AG04450 (cell line): ENCODE measurements at places on chromosomes 6 and 20.

- no peak for DNase-seq
Observed at GRCh38 chr20:2713285-2713684, 20.7 kb downstream of the EBF4 start.

- no peak for DNase-seq
Observed at GRCh38 chr20:1835186-1836035, 59.8 kb upstream of the SIRPA start.

GRCh38 chr6:72922401-72922800 is 300.5 kb downstream of the KCNQ5 start:
- no peak for DNase-seq

- DNase-seq = no peak
Observed at GRCh38 chr6:2030682-2031244, 214.6 kb downstream of the GMDS start.

GRCh38 chr20:58626051-58626450 is 25.0 kb upstream of the STX16 start:
- DNase-seq = no peak

DNA sequence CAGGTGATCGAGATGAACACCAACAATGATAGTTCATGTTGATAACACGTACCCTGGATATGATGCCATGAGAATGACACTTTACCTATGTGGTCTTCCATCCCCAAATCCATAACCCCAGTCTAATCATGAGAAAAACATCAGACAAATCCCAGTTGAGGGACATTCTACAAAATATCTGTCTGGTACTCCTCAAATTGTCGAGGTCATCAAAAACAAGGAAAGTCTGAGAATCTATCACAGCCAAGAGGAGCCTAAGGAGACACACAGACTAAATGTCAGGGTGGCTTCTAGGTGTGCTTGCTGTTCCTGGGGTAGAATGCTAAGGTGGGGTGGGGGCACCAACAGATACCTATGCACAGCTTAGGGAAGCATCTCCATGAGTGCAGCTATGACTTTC is 2.8 kb upstream of the RNF8 start:
- DNase-seq = no peak

DNA sequence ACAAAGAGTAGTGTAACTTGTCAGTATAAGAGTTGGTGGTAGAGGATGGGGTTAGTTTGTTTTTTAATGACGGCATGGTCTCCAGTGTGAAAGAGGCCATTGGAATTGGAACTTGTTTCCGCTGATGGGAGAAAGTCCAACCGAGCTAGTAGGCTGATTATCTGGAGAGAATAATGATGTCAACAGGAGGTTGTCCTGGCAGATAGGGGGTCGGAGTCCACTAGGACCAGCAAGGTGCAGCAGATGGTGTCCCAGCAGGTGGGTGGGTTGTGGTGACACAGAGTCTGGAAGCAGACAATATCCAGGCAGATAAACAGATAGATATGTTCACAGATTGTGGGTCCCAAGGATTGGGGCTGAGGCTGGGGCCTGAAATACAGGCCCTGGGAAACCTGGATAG is 35.1 kb downstream of the PKIB start:
- DNase-seq = no peak

GRCh38 chr6:145749632-145750031 is 14.3 kb upstream of the EPM2A start:
- no peak for DNase-seq

- DNase-seq = no peak
Observed at GRCh38 chr6:43495409-43495941, 14.7 kb downstream of the LRRC73 start.

DNA sequence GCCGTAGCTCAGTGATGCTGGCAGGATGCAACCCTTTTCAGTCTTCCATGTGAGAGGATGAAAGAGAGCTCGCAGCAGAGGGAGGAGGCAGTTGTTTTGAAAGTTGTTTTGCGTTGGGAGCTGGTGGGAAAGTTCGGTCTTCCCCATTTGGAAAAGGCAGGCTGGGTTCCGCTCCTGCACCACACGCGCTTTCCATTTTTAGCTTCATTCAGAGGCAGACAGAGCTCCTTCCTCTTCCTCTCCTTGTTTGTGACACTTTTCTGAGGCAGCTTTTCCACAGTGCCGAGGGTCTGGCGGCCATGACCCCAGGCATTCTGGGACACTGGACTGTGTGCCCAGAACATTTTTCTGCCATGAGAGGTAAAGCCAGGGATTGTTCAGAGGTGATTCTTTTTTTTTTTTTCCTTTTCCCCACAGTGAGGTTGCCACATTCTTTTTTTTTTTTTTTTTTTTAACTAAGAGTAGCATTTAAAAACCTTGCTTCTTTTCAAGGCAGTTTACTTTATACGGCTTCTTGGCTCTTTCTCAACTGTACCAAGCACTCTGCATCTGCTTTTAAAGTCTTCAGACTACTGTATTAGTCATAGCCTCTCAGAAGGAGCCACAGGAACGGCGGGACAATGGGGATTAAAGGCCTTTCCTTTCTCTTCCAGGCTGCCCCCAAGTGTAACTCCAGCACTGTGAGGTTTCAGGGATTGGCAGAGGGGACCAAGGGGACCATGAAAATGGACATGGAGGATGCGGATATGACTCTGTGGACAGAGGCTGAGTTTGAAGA is 1.6 kb downstream of the PRDM1 start:
- DNase-seq = no peak

DNA sequence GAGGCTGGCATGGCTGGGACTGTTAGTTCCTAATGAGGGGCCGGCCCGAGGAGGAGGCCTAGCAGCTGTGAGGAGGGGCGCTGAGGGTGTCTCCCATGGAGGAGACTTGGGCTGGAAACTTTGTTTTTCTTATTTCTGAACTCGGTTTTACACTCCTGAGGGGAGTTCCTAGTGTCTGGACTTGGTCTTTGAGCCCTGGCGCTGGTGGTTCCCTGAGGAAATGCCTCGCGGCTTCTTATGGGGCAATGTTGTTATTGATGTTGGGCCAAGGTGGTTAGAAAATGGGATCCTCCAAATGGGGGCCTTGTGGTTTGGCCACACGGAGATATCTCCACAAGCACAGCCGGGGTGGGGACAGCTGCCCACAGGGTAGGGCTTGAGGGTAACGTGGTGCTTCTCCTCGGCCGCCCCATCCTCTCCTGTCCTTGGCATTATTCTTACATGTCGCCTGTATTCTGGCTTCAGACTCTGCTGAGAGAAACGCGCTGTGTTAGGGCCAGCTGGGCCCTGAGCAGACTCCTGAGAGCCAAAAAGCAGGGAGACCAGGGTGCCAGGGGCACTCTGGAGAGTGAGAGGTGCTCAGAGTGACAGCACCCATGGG is 136.9 kb downstream of the FOXO3 start:
- no peak for DNase-seq

DNA sequence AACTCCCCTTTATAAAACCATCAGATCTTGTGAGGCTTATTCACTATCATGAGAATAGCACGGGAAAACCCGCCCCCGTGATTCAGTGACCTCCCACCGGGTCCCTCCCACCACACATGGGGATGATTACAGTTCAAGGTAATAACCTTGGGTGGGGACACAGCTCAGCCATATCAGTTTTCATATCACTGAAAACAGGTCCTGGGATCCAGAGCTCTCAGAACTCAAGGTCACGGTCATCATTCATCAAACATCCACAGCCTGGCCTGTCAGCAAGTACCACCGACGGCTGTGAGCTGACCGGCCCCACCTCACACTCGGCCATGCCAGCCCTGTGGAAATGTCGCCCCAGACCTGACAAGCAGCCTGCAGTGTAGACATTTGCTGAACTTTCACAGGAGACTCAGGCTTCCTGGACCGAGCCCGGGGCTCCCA is 14.1 kb upstream of the FRMD1 start:
- no peak for DNase-seq

DNA sequence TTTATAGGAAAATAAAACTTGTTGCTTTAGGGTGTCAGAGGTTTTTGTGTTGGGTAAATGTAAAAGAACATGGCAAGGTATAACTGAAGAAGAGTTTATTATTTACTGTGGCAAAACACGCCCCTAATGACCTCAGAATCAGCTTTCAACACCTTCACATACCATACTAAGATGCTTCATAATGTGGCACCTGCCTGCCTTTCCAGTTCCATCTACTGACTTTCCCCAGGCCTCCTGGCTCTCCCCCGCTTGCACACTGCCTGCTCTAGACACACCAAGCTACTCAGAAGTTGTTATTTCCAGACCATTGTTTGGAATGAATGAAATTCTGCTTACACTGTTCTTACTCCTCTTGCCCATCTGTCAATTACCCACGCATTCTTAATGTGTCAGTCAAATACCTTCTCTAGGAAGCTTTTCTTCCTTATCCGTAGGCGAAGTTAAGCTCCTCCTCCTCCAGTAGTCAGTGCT is 1.8 kb downstream of the TIAM2 start:
- DNase-seq = no peak

DNA sequence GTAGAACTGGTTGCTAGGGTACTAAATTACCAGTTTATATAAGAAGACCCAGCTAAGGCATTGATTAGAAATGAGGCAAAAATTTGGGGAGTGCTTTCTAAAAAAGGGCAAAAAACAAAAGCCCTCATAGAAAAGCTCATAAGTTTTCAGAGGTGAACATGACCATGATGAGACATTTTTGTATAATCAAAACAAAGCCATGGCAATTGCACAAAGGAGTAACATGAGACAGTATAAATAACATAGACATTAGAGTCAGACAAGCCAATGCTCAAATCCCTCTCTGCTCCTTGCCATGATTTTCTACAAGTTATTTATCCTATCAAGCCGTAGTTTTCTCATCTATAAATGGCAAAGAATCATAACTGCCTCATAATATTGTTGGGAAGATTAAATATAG is 112.2 kb upstream of the ADTRP start:
- DNase-seq = no peak

- no peak for DNase-seq
Observed at GRCh38 chr20:59827138-59828056, 106.0 kb downstream of the SYCP2 start.

DNA sequence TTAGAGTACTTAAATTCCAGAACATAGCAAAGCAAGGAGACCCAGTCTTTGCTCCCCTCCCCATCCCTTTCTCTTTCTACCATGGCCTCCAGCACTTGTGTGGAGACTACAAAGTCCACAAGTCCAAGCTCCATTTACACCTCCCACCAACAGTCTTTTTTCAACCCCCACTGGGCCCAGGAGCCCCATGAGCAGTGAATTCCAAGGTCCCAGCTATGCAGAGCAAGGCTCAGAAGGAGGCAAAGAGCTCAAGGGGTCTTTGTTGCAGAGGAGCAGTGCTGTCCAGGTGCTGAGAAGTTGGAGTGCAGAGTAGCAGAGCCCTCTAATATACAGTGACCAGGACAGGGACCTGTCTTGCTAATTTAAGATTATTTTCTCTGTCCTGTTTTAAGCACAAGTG is 9.0 kb downstream of the PAK5 start:
- no peak for DNase-seq

DNA sequence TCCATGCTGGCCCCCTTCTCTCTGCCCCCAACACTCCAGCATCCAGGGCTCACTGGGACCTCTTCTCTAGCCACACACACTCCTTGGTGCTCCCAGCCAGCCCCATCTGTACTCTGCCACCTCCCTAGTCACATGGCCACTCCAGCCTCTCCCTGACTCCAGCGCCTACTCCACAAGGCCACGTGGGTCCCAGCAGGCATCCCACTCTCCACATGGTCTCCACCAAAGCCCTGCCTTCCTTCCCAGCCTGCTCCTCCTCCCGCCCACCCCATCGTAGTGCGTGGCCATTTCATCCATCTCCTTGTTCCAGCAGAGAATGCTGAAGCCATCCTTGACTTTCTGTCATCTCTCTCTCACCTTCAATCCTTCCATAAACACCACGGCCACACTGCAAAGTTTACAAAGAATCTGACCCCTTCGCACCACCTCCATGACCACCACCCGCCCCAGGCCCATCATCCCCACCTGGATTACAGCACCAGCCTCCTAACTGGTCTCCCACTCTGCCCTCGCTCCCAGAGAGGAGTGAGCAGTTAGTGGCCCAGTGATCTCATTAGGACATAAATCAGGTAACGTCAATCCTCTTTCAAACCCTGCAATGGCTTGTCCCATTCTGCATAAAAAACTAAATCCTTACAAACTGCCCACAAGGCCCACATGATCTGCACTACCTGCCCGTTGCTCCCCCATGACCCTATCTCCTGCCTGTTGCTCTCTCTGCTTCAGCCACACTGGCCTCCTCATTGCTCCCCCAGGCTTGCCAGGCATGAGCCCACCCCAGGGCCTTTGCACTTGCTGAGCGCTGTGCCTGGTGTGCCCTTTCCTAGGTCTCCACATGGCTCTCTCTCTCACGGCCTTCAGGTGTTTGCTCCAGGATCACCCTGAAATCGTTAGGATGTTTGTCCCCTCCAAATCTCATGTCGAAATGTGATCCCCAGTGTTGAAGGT is 96.2 kb downstream of the GRM4 start:
- DNase-seq = no peak

GRCh38 chr6:107999341-107999740 is 41.3 kb upstream of the SEC63 start:
- DNase-seq = no peak

DNA sequence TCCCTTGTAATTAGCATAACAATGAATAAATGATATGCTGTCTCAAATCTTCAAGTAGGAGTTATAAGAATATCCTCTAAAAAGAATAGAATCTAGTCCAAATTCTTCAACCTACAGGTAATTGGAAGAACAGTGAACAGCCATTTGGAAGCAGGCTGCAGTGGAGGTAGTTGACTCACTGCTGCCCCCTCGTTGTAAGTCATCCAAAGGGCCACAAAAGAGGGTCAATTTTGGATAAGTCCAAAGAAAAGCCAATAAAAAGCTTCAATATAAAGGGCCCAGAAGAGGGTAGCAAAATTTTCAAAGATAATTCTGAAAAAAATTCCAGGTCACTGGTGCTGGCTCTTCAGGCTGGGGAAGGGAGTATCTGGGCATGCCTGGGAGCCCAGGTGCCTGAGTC is 60.8 kb upstream of the SSTR4 start:
- no peak for DNase-seq

DNA sequence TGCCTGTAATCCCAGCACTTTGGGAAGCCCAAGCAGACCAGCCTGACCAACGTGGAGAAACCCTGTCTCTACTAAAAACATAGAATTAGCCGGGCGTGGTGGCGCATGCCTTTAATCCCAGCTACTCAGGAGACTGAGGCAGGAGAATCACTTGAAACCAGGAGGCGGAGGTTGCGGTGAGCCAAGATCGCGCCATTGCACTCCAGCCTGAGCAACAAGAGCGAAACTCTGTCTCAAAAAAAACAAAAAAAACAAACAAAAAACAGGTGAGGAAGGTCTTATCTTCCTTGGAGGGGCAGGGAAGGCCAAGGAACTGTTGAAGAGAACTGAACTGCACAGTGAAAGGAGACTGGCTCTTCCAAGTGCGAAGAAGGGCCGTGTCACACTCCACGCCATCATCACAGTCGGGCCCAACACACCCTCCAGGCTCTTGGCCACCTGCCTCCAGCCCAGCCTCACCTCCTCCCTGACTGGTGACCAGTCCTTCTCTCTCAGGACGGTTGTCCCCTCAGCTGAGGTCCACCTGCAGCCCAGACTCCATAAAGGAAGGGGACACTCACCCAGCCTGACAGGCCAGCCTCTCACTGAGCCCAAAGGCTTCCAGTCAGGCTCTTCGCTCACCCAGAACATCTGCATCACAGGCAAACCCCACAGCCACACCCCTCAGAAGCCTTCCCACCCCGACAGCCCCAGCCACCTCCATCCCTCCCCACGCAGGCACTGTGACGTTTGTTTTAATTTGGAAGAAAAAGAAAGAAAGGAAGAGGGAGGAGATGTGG is 4.1 kb downstream of the ZC3H12D start:
- no peak for DNase-seq

GRCh38 chr20:23923891-23924435 is 44.4 kb upstream of the CST5 start:
- DNase-seq = no peak
